ENCODE measurements at places on chromosomes 4 and X.

DNA sequence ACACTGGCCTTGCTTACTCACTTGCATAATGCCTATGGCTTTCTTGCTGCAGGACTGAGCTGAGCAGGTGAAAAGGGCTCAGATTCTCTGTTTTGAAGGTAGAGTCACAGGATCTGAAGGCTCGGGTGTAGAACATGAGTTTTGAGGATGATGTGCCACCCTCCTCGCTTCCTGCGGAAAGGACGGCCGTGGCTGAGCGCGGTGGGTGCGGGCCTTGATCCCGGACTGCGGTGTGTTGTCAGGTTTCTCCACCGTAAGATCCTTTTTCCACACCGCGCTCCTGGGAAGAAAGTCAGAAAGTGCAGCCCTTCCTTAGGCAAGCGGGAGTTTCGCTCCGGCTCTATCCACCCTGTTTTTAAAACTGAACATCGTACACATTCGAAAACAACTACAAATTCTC lies 36.2 kb downstream of the ZFP42 start:
- no peak for DNase-seq

DNA sequence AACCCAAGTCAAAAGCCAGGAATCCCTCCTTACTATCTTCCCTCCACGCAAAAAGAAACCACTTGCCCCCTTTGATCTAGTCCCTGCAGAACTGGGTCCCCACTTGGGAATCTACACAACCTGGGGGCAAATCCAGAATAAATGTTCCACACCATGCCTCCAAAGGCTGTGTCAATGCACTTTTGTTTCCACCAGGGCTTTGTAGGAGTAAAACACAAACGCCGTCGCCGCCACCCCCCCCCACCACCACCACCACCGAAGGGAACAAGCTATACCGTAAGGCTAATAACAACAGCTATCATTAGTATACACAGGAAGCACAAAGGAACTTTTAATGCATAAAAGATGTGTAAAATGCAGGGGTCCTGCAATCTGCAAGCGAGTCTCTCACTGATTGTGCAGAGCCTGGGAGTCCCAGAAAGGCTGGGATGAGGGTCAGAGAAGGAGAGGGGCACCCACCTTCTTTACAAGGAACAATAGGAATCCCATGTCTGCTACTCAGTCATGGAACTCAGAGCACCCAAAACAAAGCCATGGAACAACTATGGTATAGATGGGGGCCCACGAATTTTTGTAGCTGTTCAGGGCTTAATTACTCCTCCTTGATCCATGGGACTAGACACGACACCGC lies 13.2 kb downstream of the BCOR start:
- no peak for DNase-seq

DNA sequence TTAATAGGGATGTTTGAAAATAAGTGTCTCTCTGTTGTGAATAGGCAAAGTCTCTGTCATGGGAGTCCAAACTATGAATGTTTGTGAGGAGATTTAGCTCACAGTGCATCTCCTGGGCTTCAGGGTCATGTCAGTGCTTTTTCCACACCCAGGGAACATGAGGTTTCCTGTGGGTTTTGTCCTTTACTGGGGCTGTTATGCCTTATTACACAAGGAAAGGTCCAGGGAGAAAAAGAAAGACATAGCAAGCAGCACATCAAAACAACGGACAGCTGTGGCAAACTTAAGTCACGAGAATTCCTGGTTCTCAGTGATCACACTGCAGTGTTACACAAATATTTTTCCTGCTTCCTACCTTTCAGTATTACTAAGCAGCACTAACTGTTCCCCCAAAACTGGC lies 99.4 kb downstream of the MBNL3 start:
- DNase-seq = no peak

DNA sequence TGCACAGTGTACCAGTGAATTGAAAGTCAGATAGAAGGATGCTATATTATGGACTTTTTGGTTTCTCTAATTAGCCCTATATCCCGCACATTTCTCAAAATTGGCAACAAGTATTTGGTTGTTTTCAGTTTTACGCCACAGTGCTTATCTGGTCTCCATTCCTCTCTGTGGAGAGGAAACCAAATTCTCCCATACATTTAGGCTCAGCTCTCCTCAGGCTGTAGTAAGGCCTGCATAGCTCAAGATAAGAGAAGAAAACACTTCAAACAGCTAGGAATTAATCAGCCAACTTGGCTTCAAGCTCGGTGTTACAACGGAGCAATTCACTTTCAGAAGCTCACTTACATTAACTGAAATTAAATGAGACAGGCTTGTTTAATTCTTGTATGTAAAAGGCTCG lies 263.2 kb downstream of the PDHA2 start:
- no peak for DNase-seq

GRCh38 chrX:13597874-13598273 lies 28.5 kb downstream of the EGFL6 start:
- DNase-seq = no peak

DNA sequence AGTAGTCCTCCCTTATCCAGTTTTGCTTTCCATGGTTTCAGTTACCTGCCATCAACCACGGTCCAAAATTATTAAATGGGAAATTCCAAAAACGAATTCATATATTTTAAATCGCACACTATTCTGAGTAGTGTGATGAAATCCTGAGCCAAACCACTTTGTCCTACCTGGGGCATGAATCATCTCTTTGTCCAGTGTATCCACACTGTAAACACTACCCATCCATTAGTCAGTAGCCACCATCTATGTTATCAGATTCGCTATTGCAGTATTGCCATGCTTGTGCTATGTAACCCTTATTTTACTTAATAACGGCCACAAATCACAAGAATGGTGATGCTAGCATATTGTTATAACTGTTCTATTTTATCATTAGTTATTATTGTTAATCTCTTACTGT lies 704.6 kb downstream of the SMARCA1 start:
- DNase-seq = no peak

GRCh38 chrX:111086591-111087006 lies 9.4 kb upstream of the PAK3 start:
- DNase-seq = no peak

- DNase-seq = no peak
Measured at GRCh38 chr4:178233906-178234305, 791.7 kb upstream of the AGA start.

- DNase-seq = no peak
Measured at GRCh38 chrX:109389917-109390316, 92.0 kb downstream of the GUCY2F start.

- DNase-seq = no peak
Measured at GRCh38 chrX:13028871-13029636, 15.4 kb downstream of the FAM9C start.

GRCh38 chr4:18635531-18635930 lies 614.0 kb upstream of the LCORL start:
- DNase-seq = no peak

GRCh38 chr4:156169011-156169410 lies 215.3 kb upstream of the CTSO start:
- no peak for DNase-seq

DNA sequence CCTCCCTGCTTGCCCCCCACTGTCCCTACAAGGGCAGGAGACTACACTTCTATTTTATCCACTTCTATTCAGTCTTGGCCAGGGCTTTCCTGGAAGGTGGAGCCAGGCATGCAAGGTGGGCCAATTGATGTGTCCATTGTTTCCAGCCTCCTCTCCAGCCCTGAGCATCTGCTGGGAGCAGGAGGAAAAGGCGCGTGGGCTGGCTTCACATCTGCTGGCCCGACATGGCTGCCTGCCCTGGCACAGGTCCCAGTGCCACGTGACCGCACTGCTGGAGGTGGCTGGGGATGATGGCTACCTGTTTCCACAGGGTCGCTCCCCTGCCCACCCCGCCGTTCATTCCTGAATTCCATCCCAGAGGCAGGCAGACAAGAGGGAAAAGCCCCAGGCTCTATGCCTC lies 247.7 kb downstream of the AFAP1 start:
- DNase-seq = no peak

- DNase-seq = no peak
Measured at GRCh38 chrX:110004215-110004614, 1.3 kb downstream of the TMEM164 start.

GRCh38 chrX:100768679-100769338 lies 36.9 kb upstream of the SYTL4 start:
- peak; percentile 86 for DNase-seq

DNA sequence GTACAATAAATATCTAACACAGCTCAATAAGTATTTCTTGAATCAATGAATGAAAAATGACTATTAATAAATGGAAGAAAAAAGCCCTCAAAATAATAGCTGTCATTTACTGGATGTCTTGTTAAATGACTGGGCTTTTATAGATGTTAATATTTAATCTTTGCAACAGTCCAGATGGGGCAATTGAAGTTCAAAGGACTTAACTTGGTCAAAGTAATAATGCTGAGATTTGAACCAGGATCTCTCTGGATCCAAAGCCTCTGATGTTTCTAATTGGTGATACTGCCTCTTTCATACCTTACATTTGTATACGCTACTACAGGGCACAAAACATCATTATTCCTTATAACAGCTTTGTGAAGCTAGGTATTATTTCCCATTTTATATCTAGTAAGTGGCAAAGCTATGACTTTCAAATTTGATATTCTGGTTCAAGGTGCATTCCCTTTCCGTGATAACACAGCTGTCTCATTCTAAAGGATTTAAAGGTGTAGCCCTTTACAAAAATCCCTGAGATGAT lies 72.6 kb downstream of the DCK start:
- DNase-seq = no peak

GRCh38 chrX:32170481-32170880 lies 1040.9 kb downstream of the DMD start:
- DNase-seq = no peak

DNA sequence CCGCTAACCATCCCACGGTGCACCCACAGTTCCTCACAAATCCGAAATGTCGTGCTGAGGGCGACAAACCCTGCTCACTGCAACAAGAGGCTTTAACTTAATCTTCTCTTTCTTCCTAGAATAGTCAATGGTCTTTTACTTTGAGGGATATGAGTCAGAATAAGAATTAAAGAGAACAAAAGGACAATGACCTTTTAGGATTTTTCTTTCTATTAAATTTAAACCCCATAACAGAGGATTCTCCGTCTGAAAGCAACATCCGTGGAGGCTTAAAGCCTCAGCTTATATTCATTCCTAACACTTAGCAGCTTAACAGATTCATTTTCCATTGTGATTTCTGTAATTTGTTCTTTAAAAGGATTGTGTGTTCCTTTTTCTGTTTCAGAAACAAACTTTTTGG lies 44.9 kb upstream of the PUDP start:
- no peak for DNase-seq

DNA sequence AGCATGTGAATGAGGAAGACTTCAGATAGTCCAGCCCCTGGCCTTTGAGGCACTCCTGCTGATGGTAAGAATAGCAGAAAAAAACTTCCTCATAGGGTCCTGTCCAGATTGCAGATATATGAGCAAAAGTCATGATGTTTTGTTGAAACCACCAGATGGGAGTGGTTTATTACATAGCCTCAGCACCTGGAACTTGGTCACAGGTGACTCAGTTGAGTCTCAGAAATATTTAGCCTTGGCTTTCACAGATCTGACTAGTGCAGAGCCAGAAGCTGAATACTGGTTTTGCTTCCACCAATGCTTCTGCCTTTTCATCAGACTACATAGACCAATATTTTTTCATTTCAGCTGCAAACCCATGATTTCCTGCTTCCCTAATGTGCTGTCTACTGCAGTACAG lies 994.9 kb upstream of the SLIT2 start:
- no peak for DNase-seq

- no peak for DNase-seq
Measured at GRCh38 chr4:20362148-20362547, 110.4 kb downstream of the SLIT2 start.

DNA sequence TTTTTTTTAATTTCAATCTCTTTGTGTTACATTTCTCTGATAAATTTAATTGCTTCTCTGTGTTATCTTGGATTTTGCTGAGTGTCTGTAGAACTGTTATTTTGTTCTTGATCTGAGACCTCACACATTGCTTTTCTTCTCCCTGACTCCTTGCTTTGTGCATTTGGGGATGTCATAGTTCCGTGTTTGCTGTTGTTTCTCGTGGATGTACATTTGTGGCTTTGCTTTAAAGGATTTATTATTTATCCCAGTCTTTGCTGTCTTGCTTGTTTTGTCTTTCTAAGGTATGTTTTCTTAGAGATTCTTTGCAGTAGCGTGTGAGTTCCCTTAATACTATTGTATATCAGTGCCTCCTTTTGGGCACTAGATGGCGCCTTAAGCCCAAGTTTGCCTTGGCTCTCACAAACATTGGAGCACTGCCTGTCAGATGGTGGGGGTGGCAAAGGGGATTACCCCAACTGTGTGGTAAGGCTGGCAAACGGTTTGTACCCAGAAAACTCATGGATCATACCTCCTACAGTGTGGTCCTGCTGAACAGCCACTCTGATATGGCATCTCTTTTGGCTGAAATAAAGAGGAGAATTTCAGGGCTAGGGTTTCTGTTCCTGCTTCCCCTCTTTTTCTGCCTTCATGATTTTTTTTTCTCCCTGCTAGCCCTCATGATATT lies 96.4 kb downstream of the PGRMC2 start:
- peak; percentile 64 for DNase-seq

DNA sequence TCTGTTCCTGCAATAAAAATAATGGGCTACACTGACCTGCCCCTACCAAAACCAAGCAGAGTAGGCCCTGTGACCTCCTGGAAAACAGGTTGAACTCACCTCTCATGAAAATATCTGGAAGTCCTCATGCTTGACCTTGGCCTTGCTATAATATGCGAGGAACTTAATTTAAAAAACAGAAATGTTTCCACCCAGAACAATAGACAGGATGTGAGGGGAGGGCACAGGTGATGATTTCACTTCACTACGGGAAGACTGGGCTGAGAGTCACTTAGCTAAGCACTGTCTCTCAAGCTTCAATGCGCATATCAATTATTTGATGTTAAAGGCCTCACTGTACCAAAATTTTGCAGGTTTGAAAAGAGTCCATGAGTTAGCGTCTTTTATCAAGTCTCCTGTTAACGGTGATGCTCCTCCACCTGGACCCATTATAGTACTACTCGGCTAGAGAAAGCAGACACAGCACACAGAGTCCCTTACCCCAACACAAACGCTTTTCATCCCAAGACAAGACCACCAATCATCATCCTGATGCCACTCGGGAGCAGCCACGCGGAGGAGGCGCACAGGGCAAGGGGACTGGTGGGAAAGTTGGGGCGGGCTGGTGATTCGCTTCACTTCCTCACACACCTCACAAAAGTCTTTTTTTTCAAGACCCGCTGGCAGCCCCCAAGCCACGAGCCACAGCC lies 25.9 kb downstream of the ZNF721 start:
- DNase-seq = no peak

All from activated naive CD4-positive, alpha-beta T cell treated with anti-CD3 and anti-CD28 coated beads, Interleukin-2, amount 50 U/mL, for 72 hours (primary cell).